ENCODE measurements at places on chromosomes 2 and 18.

DNA sequence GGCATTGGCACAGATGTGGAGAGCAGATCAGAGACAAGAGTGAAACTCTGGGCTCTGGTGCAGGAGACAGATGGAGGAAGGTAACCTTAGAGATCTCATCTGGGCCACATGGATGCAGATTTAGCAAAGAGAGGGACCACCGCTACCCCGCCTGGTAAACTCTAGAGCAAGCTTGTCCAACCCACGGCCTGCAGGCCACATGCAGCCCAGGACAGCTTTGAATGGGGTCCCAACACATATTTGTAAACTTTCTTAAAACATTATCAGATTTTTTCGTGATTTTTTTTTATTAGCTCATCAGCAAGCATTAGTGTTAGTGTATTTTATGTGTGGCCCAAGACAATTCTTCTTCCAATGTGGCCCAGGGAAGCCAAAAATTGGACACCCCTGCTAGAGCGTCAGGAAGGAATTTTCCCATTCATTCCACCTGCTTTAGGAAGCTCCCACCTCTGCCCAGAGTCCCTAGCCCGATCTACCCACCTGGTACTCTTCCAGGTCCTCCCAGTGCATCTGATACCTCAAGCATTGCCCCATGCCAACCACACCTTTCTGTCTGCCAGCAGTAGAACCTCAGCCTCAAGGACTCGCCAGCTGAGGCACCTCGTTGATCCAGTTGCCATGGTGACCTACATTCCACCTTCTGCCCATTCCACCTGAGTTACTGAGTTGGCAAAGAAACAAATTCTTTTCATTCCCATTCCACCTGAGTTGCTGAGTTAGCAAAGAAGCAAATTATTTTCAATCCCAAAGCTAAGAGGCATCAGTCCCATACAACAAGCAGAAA is at the start of gene CIB4:
CIB4 (minus strand) TSS at position 586 of the 784 bp plus-strand sequence; CDS start at position 534, 52 bp downstream.
- no peak for DNase-seq

DNA sequence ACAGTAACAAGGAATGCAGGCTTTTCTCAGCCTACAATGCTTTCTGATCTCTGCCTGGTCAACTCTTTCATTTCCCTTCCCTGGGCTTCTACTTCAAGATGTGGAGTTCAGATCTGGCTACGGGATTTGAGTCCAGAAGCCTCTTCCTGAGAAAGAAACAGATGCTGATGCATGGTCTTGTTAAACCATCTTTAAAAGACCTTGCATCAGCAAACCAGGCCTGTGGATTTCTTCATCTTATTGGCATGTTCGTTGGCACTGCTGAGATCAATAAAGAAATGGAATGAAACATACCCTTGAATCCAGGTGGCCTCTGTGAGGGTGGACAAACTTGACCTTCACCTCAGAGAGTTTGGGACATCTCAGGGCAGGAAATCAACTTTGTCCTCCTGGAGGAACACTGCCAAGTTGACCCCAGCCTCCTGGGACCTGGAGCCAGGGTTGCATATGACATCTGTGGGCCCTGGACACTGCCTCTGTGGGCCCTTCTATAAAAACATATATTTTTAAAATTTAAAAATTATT is 21.4 kb downstream of the IGFBP2 start:
- DNase-seq, result no peak

DNA sequence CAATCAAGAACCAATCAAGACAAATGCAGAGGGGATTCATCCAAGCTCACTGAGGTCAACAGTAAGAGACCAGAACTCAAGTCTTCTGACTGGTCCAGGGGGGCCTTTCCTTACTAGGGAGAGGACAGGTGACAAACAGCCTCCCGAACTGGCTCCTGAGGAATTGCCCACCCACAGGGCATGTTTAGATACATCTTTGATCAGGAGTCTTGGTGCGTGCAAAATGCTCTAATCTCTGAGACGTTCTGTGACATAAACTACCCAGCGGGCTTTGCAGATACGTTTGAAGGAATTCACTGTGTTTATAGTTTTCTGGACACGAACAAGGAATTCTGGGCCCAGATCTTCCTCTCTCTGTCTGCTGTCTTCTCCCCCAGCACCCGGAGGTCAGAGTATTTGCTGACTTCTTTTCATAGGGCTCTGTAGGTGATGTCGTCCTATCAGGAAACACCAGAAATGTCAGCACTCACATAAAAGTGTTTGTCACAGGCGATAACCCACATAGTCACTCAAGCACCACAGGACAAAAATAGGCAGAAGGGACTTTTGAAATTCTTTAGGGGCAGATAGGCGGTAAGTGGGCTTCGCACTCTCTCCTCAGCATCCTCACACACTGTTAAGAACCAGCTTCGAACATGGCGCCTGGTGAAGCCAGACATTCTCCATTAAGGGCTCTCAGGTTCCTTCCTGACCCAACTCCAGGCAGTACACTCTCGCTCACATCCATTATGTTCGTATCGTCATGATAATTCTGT is 349.0 kb downstream of the CYRIA start:
- no peak for DNase-seq

- no peak for DNase-seq
Observed at GRCh38 chr2:6944555-6944954, 27.3 kb downstream of the RNF144A start.

DNA sequence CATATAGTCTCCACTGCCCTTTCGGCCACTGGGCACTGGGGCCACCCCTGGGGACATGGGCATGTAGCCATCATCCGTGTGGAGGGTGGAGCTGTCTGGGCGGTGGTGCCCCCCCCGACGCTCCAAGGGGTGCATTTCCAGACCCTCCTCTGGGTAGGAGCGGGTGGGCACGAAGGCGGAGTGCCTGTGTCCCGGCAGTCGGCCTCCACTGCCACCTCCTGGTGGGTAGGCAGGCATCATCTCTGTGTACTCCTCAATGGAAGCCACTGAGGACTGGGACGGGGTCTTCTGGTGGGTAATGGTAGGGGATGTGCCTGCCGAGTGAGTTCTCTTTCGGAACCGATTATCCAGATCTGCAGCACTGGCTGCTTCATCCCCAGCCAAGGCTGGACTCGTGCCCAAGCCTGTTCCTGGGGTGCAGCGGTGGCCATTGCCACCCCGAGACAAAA is 2.8 kb downstream of the IRS1 start:
- DNase-seq, result no peak

GRCh38 chr2:238979636-238980035 is 131.8 kb downstream of the TWIST2 start:
- no peak for DNase-seq

- no peak for DNase-seq
Observed at GRCh38 chr2:165796819-165797530, 2.9 kb upstream of the GALNT3 start.

Data from midbrain (tissue), 1 donor.